RCC 7860 (cell line): ENCODE measurements at places on chromosomes 2 and 18.

GRCh38 chr2:18792684-18793083, 203.3 kb upstream of the NT5C1B start:
- DNase-seq, result no peak

DNA sequence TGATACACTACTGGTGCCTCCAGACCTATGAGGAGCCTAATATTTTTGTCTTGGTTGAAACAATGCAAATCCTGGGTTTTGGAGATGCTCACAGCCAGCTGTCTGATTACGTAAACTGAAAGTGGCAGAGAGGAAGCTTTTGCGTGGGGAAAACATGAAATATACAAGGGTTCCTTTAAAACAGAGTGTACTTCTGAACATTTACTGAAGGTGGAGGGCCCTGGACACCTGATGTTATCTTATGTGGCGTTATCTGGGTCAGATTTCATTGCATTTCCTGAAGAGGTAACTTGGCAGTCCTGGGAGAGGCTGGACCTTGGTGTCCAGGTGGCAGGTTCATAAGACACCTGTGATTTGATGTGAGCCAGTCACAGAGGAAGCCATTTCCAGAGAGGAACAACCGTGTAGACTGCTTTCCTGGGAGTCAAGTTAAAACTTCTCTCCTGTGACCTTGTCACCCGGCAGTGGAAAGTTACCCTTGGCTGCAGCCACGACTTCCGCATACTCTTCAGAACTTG, 105.0 kb downstream of the NEDD4L start:
- no peak for DNase-seq

- no peak for DNase-seq
Observed at GRCh38 chr2:70536517-70537055, 17.0 kb downstream of the TGFA start.

GRCh38 chr2:25072606-25073005, 30.7 kb downstream of the EFR3B start:
- DNase-seq, result no peak

- no peak for DNase-seq
Observed at GRCh38 chr2:176885661-176886060, 326.9 kb upstream of the HNRNPA3 start.
